ENCODE measurements at places on chromosomes 2 and 18.

DNA sequence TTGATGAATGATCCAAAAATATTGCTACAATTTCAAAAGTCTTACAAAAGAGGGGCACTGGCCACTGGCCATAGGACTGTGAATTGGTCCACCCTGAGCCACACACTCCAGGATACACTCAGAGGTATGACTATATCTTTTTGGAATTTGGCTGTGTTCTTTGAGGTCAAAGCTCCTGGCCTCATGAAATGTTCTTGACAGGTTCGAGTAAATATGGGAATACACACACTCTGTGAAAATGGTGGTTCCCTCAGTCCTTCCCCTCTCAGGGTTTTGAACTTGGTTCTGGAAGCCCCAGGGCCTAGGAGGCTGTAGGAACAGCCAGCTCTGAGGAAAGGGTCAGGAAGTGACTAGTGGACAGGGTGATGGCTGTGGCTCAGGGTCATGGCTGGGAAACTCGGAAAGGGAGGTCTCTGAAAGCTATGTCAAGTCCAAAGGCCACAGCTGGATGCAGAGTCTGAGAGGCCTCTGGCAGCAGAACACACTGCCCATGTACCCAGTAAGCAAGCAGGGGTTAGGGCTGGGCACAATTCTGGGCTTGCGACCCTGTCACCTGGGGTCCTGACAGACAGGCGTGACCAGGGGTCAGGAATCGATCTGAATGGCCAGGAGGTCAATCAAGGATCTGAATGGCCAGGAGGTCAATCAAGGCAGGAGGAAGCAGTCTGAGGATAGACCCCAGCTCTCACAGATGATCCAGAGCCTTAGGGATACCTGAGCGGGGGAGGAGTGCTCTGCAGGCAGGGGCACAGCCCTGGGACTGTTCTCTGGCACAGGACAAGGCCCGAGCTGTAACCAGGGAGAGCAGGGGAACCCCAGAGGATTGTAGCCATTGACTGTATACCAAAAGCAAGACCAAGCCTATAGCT, 223.4 kb upstream of the SMAD2 start:
- no peak for DNase-seq

GRCh38 chr2:222169346-222169745, 129.5 kb downstream of the PAX3 start:
- DNase-seq, result peak; percentile 4

DNA sequence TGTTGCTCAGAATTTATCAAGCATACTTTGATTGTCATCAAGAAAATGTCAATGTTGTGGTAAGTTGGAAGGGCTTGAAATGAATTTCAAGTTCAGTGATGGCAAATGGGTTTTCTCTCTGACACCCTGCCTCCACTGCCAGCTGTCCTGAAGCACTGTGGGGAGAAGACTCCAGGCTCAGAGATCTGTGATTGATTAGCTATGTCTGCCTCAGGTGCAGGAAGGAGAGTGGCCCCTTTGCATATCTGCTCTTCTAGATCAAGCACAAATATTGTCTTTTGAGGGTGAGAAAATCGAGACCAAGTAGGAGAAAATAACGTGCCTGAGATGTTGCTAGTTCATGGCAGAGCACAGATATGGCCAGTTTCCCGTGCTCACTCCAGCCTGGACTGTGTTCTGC, 178.8 kb upstream of the GLI2 start:
- DNase-seq, result no peak

DNA sequence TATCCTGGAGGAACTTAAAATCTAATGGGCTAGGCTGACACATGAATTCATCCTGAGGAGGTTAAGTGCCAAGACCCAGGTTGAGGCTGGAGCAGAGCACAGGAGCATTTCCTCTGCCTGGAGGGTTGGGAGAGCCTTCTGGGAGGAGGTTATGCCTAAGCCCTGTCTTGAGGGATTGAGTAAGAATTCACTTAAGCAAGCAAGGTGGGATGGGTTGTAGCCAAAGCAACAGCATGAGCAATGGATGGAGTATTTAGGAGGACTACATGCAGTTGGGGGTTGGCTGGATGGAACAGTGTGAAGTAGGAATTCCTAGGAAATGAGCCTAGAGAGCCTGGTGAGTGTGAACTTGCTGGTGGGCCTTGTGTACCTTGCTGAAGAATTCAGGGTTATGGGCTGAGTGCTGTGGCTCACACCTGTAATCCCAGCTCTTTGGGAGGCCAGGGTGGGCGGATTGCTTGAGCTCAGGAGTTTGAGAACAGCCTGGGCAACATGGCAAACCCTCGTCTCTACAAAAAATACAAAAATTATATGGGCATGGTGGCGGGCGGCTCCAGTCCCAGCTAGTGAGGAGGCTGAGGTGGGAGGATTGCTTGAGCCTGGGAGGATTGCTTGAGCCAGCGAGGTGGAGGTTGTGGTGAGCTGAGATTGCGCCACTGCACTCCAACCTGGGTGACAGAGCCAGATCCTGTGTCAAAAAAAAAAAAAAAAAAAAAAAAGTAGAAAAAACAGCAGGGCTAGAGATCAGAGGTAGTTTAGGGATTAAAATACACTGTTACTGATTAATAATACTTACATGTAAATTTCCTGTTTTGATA, 22.2 kb downstream of the TANC1 start:
- peak; percentile 91 for DNase-seq

GRCh38 chr2:29082804-29083495, 8.6 kb upstream of the PCARE start:
- no peak for DNase-seq

Measured in fibroblast of skin of left biceps (primary cell).